ENCODE measurements at places on chromosomes 6 and 20.

DNA sequence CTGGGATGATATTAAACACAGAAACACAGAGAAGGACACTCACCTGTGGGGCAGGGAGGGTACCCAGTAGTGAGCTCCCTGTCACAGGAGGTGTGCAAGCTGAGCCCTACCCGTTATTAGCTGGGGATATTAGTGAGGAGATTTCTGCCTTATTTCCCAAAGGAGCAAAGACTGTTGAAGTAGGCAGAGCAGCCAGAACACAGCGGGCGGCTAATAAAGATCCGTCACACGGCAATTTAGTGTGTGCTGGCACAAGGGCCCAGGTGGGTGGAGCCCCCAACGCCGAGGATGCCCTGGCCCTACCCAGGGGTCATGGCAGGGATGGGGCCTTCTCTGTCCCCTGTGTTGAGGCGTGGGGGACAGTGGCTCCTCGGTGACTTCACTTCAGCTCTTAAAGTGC is 8.3 kb downstream of the VSTM2L start:
- DNase-seq: no peak

GRCh38 chr20:57420571-57421252 is 29.5 kb downstream of the RBM38 start:
- no peak for DNase-seq

- peak; percentile 45 for DNase-seq
Measured at GRCh38 chr6:31308050-31308844, 36.4 kb upstream of the HLA-C start.

DNA sequence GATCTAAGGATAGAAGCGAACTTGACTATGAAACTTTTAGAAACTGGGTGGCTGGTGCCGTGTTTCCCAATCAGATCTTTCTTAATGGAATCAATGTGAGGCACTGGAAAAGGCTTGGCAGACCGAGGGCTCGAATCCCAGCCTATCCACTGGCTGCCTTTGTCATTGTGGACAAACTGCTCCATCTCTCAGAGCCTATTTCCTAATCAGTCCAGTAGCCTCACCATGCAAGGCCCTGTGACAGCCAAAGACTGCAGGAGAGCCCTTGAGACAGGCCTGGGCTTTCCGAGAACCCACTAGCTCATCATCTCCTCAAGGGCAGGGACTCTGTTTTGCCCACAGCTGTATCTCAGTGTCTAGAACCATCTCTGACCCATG is 43.4 kb downstream of the SPDEF start:
- no peak for DNase-seq

DNA sequence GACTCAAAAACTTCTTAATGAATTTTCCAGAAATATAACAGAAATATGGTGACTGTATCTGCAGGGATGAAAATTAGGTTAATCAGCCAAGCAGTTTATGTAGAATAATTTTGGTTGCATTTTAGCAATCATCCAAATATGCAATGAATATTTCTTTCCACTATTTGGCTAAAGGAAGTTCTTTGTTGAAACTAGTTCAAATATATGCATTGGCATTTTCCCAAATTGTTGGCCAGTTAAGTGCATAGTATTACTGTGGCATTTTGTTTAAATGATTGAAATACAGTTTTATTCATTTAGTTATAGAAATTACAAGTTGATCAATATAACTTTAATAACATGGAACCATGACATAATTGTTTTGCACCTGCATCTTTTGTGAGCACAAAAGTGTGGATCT is 115.5 kb downstream of the DOK5 start:
- DNase-seq: no peak

- DNase-seq: no peak
Measured at GRCh38 chr6:45738057-45738455, 277.6 kb downstream of the CLIC5 start.

DNA sequence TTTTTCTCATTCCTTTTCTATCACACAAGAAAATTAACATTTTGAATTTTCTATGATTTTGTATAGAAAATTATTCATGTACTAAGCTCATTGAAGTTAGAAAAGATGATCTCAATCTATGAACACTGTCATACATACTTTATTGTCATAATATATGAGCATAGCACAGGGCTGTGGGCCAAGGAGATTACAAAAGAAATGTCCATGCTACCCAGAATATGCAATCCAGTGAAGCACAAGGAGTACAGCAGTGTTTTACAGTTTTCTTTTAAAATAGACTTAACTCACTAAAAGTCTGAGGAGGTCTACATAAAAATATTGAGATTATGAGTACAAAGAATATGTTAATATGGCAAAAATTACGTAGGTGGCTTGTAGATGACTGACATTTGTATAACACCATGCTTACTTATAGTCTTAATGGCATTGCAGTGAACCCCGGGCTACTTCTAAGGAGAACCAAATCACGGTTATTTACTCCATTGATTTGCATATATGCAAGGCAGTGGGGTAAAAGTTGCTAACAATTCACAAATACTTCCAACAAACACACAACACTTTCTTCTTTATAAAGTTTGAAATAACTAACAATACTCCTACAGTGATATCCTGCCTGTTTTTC is 257.1 kb downstream of the BCKDHB start:
- DNase-seq: no peak

- DNase-seq: no peak
Measured at GRCh38 chr6:6176586-6177228, 143.8 kb downstream of the F13A1 start.

- DNase-seq: no peak
Measured at GRCh38 chr6:148998704-148999103, 251.9 kb downstream of the UST start.

GRCh38 chr6:41656002-41656691 is 17.9 kb downstream of the MDFI start:
- no peak for DNase-seq

- no peak for DNase-seq
Measured at GRCh38 chr6:52724042-52724405, 39.3 kb downstream of the GSTA2 start.

GRCh38 chr20:62025394-62025793 is 40.3 kb downstream of the TAF4 start:
- no peak for DNase-seq

DNA sequence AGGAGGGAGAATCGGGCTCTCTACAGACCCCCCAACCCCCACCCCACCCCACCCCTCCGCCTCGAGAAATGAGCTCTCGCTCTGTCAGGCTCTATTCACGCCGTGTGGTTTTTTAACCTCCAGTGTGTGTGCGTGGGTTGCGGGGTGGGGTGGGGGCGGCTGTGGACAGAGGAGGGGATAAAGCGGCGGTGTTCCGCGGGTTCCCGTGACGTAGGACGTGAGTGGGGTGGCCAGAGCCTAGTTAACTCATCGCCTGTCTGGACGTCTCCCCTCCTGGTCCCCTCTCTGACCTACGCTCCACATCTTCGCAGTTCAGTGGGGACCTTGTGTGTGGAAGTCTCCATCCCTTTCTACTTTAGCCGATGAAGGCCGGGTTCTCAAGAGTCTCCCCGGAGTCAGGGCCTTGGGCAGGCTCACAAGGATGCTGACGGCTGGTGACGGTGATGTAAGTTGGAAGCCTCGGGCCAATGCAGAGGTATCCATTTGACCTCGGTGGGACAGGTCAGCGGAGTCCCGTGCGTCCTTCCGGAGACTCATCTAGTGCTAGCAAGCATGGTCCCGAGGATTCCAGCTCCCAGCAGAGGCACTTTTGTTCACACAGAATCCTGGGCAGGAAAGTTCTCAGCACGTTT is 1507.1 kb upstream of the DEFB115 start:
- no peak for DNase-seq

DNA sequence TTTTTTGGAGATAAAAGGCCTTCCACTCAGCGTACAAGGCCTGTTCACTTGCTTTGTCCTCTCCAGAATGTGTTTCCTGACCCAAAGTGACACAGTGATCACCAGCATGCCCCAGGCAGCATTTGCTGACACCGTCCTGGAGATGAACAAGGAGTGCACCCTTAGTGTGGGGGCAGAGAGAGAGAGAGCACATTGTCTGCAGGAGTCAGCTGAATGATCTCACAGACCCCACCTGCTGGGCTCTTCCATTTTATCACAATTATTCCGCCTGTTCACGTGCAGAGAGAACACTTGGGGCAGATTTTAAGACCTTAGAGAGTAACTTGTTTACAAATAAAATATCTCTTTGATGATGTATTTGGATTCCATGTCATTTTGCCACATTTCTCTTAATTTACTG is 22.4 kb upstream of the MAS1L start:
- DNase-seq: no peak

DNA sequence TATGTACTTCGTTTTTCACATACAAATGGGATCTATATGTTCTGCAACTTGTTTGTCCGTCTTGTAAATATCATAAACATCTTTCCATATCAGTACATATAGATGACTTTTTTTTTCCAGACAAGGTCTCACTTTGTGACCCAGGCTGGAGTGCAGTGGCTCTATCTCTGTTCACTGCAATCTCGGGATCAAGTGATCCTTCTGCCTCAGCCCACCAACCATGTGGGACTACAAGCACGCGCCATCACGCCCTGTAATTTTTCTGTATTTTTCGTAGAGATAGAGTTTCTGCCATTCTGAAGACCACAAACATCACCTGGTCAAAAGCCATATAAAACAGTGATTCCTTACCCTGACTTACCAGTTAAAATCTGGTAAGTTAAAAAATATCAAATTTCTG is 37.7 kb upstream of the SYNCRIP start:
- no peak for DNase-seq

DNA sequence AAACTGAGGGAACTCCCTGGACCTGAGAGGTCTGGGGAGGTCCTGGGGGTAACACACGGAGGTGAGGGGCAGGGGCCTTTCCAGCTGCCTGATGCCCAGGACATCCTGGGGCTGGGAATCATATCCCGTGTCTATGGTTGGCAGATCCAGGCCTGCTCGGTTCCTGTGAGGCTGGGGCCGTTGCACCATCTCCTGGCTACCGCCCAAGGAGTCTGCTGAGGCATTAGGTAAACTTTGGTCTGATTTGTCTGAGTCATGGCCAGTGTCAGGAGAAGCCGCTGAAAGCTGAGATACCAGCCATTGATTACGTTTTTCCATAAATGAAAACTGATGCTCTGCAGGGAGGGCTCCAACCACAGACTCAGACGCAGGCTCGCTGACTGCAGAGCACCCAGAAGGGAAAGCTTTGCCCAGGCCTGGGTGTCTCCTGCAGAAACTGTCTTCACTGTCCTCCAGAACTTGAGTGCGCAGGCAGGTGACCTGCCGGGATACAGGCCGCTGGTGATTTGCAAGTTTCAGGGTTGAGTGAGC is 14.2 kb downstream of the TRAF3IP2 start:
- no peak for DNase-seq

All from GM13977 (cell line).